Activated B cell treated with CpG ODN at 0.5 μM for 24 hours (primary cell): ENCODE measurements at places on chromosomes 11 and 22.

GRCh38 chr11:107018219-107018901 is at the start of gene GUCY1A2:
Gene GUCY1A2 (minus strand): TSS chr11:107018476. CDS start chr11:107018055, 421 bp downstream.
- no peak for DNase-seq

DNA sequence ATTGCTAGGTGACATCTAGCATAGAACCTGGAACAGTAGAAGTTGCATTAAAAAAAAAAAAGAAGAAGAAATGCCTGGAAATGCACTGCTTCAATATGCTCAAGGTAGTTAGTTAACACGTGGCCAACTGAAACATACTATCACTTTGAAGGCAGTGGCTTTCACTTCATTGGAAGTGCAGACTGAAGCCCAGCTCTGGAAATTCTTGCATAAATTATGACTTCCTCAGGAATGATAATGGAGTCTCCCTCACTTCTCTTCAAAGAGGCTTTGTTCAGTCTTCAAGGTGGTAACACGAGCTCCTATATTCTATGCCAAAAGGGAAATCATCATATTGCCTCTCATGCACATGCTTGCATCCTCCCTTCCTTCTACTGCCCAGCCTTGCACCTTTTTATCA is 715.9 kb upstream of the API5 start:
- no peak for DNase-seq

GRCh38 chr11:72753341-72754148 is 1.3 kb upstream of the ARAP1 start:
- DNase-seq, result no peak

- no peak for DNase-seq
These were observed 57.9 kb downstream of the DBX1 start for GRCh38 chr11:20102397-20102796.

- no peak for DNase-seq
These were observed 25.9 kb downstream of the IGLL1 start for GRCh38 chr22:23553924-23554870.
